NCI-H526 treated with DMSO at 0.1 percent for 48 hours (cell line): ENCODE measurements at places on chromosomes 6 and 20.

DNA sequence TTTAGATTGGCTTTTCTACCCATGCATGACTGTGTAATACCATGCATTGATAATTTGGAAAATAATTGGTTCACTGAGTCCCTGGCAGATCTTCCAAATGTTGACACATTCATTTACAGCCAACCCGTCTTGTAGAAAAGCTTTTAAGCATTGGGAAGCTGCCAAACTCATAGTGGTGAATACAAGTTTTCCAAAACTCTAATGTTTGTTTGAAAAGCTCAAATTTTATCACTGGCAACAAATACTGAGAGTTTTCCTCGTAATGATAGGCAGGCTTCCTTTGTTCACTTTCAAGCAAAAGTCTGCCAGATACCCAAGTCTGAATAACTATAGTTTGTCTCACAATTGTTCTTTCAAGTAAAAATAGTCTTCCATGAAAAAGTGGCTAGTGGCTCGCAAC is 143.0 kb downstream of the FIG4 start:
- no peak for DNase-seq

GRCh38 chr20:59777814-59778575 is 155.4 kb downstream of the SYCP2 start:
- no peak for DNase-seq

DNA sequence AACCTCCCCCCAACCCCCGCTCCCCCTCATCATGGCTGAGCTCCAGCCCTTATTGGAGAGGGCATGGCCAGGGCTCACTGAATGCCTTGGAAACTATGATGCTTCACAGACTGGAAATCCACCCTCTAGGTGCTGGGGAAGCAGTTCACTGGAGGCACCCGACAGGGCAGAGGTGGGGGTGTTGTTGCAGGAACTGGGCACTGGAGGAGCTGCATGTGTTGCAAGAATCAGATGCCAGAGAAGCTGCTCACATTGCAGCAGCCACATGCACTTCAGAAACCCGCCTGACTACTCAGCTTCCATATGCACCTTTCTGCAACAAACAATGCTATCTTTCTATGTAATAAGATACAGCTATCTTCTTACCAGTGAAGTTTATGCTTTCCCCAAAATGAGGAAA is 7.9 kb upstream of the TBPL1 start:
- DNase-seq = no peak

DNA sequence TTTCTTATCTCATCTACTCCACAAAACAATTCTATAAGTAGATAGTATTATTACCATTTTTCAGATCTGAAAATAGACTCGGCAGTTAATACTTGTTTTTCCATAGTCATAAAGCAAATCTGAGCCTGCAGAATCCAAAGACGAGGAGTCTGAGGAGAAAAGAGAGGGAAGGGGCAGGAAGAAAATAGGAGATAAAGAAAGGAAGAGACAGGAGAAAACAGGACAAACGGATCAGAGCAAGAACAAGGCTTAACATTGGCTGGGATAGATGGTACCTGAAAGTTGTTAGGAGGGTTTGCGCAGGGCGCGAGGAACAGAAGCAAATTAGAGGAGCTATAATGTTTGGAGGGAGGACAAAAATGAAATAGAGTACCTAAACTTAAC is 639 bp upstream of the PPIL1 start:
- DNase-seq = no peak

DNA sequence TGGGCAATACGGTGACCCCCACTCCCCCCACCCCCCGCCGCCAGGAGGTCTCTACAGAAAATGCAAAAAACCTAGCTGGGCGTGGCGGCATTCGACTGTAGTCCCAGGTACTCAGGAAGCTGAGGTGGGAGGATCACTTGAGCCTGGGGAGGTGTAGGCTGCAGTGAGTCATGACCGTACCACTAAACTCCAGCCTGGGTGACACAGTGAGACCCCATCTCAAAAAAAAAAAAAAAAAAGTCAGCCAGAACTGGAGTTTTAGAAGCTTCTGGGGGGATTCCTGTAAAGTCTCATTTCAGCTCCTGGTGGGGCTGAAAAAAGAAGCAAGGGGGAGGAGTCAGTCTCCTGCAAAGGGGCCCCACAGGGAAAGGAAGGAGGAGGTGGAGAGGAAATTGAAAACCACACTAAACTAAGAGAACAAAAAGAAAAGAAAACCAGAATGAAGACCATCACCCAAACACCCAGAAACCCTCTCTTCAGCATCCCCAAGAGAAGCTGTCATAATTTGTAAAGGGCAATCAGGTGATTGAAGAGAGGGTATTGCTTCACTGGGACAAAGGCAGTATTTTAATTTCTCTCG is 50.4 kb downstream of the NOL4L start:
- DNase-seq = peak; percentile 44

- DNase-seq = no peak
These were observed 301.0 kb upstream of the RUNX2 start for GRCh38 chr6:45027126-45027525.

DNA sequence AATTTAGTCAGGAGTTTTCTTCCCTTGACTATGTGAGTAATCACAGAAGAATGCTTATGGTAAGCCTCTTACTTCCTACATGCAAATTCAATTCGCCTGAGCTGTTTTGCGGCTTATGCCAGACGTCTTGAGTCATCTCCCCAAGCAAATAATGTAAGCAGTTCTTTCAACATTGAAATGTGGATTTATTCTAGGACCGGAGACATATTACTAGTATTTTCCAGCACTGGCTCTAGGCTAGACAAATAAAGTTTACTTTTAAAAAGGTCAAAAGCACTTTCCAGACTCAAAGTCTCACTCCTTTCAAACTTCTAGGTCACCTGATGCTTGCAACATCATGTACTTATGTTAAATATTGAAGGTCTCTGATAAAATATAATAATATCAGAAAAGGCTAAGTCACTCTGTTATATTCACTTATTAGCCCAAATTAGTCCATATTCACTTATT is 38.1 kb upstream of the NOX3 start:
- DNase-seq = no peak

- DNase-seq = peak; percentile 48
These were observed at the start of gene MAD2L1BP for GRCh38 chr6:43635387-43636307. Gene MAD2L1BP (plus strand): TSS chr6:43635840. CDS start chr6:43635876, 36 bp downstream.

DNA sequence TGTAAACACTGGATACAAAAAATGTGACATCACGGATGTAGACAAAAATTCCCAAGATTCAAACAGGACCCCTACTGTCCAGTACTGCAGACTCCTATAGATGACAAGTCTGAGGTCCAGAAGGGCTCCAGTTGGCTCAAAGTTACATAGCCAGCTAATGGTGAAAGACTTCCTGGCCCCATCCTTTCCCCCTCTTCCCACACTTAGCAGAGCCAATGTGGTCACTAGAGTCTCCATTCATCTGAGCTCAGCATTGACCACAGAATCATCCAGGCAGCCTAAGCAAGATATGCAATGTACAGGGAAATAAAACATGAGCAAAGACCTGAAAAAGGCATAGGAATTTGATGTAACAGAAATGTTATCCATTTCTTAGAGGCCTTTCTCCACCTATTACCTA is 180.5 kb downstream of the ADAT2 start:
- no peak for DNase-seq

GRCh38 chr20:18055261-18055660 is 2.5 kb downstream of the OVOL2 start:
- DNase-seq = peak; percentile 57

GRCh38 chr20:46710153-46710913 is 884 bp downstream of the SLC2A10 start:
- no peak for DNase-seq

DNA sequence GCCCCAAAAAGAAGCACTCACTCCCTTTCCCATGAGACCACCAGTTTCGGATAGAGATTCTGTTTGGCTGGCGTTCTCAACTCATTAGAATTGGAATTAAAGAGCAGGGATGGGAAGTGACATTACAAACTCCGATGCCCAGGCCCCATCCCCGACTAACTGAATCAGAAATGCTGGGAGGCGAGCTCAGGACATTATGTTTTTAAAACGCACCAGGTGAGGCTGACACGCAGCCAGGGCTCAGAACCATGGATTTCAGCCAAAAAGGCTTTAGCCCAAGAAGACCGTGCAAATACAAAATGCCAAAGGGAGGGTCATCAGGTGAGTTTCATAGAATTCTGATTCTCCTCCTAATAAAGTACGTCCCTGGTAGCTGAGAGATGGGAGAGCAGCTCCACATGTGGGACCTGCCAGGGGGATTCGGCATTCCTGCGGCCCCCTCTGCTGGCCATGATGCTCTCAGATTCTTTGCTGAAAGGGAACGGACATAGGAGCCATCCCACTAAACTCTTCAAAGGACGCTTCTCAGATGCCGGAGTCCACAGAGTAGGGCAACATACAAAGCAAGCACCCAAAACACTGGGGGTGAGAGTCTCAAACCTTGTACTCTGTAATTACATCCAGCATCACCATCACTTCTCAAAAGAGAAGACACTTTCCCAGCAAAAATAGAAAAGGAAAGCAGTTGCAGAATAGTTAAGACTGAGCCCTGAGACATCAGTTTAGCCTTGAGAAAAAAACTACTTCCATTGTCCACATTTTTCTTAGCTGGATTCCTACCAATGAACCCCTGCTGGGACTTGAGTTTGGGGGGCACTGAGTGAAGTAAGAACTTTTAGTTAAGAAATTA is 205.2 kb downstream of the BMP7 start:
- DNase-seq = no peak
